ENCODE measurements at places on chromosomes 6 and 20.
A peak's percentile ranks its signal among the peaks of the same experiment; 100 is the strongest.

- no peak for DNase-seq
Measured at GRCh38 chr20:1874450-1875182, 20.6 kb upstream of the SIRPA start.

DNA sequence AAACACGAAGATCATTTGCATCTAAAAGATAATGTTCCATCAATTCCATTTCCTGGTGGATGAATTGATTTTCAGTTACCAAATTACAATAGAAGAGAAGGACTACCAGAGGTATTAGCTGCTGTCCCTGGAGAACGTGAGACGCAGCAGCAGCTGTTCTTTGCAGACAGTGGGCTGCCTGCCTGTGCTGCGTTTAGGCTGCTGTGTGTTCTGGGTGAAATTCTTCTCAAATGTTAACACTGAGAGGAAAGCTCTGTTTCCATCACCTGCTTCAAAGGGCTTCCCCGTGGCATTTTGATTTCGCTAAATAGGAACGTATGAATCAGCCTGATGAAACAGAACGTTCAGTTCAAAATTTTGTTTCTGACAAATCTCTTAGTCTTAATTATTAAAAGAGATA lies 362.2 kb downstream of the C6orf118 start:
- no peak for DNase-seq

DNA sequence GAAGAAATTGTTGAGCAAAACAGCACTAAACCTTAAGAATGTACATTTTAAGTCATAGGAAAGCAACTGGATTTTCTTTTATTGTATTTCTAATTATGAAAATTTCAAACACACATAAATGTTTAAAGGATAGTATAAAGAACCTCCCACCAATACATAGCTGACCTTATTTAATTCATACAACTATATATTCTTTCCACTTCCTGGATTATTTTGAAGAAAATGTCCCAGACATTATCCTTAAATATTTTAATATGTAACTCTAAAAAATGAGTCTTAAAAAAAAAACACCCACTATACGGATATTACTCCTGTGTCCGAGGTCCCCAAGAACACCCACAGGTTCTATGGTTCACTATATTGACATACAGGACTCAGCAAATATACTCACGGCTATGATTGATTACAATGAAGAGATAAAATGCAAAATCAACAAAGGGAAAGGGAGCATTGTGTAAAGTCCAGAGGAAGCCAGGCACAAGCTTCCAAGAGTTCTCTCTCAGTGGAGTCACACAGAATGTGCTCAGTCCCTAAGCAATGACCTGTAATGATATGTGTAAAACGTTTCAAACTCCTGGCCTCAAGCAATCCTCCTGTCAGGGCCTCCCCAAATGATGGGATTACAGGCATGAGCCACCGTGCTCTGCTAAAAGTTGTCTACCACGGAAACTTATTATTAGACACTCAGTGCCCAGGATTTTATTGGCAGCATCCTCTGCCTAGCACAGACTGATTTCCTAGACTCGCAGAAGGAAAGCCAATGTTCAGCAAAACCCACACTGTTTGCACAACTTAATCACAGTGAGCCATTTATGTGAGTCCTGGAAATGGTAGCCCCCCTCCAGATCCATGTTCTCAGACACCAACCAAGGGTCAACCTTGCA lies 23.2 kb downstream of the GLYATL3 start:
- DNase-seq, result no peak

DNA sequence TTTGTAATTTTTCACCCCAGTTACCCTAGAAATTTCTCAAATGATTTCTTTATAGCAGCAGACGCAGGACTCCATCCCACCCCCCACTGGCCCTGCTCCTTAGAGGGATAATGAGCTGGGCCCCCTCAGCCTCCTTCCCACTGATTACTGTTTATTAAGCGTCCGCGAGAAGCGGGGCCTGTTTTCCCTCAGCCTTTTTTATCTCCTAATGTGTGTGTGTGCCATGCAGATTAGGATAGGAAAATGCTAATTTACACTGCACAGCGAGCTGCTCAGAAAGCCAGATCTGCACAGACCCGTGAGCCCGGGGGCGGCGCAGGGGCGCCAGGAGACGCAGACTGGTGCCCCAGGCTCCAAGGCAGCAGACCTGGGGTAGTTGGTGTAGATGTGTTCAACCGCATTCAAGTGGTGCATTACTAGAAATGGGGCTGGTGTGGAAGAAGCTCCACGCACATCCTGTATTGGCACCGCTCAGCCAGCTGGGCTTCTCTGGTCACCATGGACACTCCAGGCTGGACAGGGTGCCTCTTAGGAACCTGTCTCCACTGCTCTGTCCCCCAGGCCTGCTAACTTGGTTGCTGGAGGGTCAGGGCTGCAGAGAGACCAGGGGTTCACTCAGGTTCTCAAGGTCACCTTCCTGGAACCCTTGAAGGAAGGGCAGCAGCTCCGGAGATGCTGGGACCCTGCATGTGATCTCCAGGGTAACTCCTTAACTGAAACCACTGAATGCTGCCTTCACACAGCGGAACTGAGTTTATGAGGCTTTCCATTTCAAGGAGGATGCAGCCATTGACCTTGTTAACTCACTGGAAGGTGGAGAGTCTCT lies 256.3 kb downstream of the ERMARD start:
- no peak for DNase-seq

GRCh38 chr20:11429168-11429567 lies 488.5 kb upstream of the BTBD3 start:
- no peak for DNase-seq

DNA sequence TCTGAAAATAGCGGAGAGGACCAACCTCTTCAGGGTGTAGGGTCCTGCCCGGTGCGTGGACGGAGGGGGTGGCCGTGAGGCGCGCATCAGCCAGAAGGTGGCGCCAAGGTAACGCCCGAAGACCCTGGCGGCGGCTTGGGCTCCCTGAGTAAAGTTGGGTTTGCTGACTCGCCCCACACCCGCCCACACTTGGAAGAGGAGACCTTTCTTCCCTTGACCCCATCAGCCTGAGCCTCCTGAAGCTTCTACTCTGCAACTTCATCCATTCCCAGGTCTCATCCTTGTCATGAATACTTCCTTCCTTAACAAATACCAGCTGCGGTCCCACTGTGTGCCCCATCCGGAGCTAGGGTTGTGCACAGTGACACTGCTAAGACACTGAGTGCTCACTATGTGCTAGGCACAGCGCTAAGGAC lies 14.6 kb downstream of the CD40 start:
- peak; percentile 7 for DNase-seq

DNA sequence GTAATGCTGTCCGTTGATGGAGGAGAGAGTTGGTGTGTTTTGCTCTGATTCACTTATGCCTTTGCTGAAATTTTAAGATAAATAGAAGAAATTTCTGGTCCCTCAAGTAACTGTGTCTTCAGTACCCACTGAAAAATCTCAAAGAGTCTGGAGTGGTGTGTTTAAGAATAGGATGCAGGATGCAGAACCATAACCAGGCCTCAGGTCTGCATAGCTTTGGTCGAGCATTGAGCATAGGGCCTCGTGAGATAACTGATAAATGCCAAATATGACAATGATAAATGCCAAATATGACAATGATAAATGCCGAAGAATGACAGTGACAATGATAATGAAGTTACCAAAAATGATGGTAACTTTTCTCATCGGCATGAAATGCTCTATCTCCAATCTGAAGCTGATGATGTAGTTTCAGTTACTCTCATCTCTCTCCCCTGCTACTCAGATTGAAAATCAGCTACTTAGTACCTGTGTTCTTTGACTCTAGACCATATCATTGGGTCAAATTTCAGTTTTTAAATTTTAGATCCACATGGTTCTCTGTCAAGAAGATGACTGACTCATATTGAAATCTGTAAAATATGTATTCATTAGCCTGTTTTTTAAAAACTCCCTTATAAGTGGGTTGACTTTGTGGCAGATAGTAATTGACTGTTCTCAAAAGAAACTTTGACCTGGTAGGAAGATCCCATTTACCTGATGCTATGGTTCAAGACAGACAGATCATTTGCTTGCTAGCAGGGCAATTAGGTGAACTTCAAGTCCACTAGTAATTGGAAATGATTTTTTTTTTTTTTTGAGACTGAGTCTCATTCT lies 96.6 kb downstream of the SLC16A10 start:
- DNase-seq, result no peak

GRCh38 chr20:62294516-62294915 lies 8.3 kb upstream of the ADRM1 start:
- DNase-seq, result no peak

DNA sequence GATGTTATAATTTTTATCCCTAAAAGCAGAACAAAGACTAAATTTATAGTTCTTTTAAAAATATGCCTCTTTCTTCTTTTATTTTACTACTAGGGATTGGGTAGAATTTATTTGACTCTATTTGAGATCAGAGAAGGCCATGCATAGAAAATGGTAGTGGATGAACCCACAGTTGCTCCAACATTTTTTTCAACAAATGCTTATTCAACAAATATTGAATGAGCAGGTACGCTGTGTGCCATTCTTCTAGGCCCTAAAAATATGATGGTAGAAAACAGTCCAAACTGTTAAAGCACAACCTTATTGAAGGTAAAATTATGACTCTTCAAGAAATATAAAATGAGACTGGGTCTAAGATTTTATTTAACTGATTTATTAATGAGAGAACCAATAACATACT lies 30.0 kb downstream of the OTOR start:
- no peak for DNase-seq

DNA sequence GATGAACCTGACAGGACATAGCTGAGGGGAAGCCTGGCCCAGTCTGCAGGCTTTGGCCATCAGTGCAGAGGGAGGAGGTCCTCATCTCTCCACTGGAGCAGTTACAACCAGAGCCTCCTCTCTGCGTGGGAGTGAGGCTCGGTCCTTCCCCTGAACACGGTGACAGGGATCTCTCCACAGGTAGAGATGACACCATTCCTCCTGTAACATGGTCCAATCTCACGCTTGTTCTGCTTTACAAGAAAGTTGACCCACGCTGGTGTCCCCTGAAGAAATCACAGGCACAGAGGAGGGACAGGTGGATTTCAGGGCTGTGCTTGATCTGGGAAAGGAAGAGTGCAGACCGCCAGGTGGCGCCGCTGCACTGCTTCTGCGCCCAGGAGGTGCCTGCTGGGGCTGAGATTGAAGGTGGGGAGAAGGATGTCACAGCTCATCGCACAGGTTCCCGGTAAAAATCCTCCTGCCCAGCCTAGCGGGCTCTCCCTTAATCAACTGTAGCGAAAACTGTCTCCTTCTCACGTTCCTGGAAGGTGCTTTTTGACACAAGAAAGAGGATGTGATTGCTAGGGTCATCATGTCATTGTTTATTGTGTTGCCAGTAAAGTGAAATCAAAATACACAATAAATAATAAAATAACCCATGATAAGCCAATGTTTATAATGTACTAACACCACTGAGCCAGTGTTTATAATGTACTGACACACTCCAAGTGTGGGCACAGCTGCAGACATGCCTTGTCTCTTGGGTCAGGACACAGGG lies 20.4 kb downstream of the HLA-G start:
- DNase-seq, result peak; percentile 24

GRCh38 chr6:124432620-124433019 lies 529.6 kb upstream of the RNF217 start:
- DNase-seq, result no peak

GRCh38 chr6:170296423-170296745 lies 5.5 kb upstream of the DLL1 start:
- DNase-seq, result no peak

GRCh38 chr6:30727920-30728553 lies 7.9 kb downstream of the TUBB start:
- DNase-seq, result no peak

DNA sequence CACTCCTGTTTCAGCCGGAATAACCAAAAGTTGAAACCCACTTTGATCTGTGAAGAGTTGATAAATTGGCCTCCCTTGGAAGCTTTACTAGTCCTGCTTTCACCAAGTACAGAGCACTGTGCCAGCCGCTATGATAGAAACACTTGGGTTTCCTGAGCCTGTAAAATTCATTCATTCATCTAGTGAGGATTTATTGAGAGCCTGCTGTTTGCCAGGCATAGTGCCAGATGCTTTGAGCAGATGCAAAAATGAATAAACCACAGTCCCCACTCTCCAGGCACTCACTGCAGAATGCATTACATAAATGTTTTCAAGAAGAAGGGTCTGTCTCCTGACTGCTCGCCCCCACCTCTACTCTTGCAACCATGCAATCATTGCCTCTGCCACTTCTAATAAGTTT lies 25.3 kb upstream of the TMEM217 start:
- no peak for DNase-seq

GRCh38 chr20:57582432-57583288 lies 21.8 kb downstream of the PCK1 start:
- DNase-seq, result peak; percentile 54

GRCh38 chr6:142886431-142887170 lies 58.4 kb downstream of the HIVEP2 start:
- no peak for DNase-seq

DNA sequence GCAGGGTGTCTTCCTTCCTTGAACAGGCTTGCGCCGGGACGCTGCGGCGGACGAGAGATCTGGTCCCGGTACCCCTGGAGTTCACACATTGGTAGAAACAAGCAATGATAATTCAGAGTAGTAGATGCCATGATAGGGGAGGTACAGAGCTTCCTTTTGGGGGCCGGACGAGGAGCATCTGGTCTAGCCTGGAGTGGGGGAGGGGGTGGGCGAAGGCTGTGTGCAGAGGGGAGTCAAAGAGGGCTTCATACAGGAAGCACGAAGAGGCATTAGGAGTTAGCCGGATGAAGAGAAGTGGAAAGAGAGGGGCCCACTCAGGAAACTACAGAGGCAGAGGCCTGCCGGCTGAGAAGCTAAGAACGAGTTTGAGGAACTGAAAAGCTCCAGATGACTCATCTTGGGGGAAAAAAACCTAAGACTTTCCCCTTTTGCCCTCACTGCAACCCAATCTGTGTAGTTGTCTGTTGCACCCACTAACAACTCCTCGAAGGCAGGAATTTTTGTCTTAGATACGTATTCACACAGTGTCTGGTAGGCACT lies 611 bp downstream of the CNPY3 start:
- peak; percentile 24 for DNase-seq

GRCh38 chr20:9447182-9447581 lies 67.2 kb upstream of the LAMP5 start:
- no peak for DNase-seq

GRCh38 chr20:35326021-35326739 lies 34.0 kb upstream of the FAM83C start:
- no peak for DNase-seq

- DNase-seq, result no peak
Measured at GRCh38 chr20:23099791-23100719, 13.9 kb upstream of the CD93 start.

DNA sequence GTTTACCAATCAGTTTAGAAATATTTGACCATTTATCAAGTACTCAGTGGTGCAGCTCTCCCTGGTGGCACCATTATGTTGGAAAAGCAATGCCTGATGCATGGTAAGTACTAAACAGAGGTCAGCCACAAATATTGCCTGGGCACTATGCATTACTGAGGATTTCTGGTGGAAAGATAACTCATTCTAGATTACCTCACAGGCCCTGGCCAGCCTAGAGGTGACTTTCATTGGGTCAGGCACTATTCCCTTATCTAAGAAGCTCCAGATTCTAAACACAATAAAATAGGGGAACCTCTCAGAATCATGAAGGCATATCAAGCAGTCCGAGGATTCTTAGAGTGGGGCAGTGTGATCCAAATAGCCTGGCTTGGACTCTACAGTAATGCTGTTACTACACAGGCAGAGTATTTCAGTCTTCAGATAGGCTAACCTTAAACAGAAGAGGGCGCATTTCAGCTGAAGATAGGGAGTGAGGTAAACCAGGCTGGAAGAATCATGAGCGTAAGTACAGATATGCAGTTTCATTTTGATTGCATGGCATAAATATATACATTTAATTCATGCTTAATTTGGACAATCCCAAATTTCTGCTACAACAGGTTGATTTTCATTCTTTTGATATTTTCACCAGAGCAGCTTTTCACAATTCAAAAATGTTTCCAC lies 12.1 kb downstream of the LGSN start:
- DNase-seq, result no peak

- no peak for DNase-seq
Measured at GRCh38 chr20:32611286-32611685, 26.2 kb upstream of the NOL4L start.

Measured in smooth muscle cell of the brain vasculature (primary cell).